ENCODE measurements at places on chromosomes 12 and 14.

DNA sequence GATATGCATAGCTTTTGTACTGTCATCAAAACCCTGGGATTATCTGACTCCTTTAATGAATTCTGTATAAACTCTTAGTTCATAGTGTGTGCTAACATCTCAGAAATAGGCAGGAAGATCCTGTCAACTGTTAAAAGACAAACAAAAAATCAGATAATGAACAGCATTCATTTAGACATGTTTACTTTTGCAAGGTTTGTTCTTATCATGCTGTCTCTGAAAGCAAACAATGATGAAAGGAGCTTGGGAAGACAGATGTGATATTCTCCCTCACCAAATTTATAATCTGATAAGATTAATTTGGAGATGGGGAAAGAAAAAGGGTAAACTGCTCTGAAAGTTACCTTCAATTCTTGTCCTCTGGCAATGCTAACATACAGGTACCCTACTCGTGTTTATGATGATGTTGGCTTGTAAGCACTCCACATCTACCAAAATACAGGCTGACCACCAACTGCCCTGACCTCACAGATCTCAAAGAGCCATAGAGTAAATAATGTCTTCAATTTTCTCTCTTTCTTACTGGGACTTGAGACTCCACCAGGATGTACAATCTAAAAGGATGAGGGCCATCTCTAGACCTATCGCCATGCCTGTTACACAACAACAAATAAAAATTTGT, 233.8 kb downstream of the SSPN start:
- DNase-seq = no peak

- DNase-seq = no peak
These were observed 160.6 kb downstream of the MYRFL start for GRCh38 chr12:69985656-69986055.

DNA sequence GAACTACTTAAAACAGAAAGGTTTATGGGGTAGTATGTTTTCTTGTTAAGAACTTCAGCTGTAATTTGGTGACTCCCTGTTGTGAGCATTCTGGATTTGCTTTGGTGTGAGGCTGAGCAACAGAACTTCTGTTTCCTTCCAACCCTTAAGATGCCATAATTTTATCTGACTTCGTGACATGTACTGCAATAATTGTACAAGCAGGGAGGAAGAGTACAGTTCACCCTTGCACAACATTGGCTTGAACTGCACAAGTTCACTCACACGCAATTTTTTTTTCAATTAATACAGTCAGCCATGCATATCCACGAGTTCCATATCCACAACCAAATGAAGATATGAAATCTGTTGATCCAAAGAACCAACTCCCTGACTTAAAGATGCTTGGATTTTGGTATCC, 42.9 kb upstream of the ANKS1B start:
- DNase-seq = no peak

- DNase-seq = no peak
These were observed 49.4 kb downstream of the VWF start for GRCh38 chr12:6074979-6075585.

GRCh38 chr12:47868041-47868440, 36.8 kb downstream of the VDR start:
- DNase-seq = no peak

DNA sequence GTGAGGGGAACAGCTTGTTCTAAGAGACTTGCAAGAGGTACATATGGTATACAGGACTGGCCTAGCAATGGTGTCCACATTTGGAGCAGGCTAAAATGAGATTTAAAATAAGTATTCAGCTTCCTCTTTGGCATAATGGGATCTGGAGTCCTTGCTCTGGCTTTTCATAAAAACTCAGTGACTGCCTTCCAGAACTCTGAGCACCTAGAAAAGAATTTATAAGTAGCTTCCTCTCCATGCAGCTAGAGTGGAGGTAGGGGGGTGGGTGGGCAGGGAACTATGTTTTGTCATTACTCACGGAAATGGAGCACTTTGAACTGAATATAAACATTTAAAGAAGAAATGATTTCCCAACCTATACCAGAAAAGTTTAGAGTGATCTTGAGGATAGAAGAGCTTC, 3.3 kb upstream of the C12orf71 start:
- no peak for DNase-seq

- no peak for DNase-seq
These were observed 58.8 kb upstream of the GPR68 start for GRCh38 chr14:91303091-91303923.

- no peak for DNase-seq
These were observed 8.3 kb downstream of the PROX2 start for GRCh38 chr14:74867673-74868072.

GRCh38 chr12:74482115-74482514, 55.5 kb upstream of the ATXN7L3B start:
- no peak for DNase-seq

- no peak for DNase-seq
These were observed 164.4 kb downstream of the CAND1 start for GRCh38 chr12:67433385-67434175.

DNA sequence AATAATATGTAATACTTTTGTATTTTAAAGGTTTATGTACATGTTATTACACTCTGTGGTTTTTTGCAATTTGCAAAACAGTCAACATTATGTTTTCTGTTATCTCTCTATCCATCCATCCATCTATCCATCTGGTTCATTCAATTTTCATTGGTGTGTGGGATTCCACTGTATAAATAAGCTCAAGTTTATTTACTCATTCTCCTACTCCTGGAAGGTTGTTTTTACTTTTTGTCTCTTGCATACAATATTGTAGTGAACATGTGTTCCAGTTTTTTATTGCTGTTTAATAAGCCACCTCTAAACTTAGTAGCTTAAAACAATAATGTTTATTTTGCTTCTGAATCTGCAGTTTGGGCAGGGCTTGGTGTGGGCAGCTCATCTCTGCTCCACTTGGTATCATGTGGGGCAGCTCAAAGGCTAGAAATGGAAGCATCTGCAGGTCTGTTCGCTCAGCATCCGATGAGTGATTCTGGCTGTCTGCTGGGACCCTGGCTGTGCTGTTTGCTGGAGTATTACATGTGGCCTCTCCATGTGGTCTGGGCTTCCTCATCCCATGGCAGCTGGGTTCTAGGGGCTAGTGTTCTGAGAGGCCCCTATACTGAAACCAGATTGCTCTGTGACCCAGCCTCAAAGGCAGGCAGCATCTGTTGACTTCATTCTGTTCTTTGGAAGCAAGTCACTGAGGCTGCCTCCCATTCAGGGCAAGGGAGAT, 98.8 kb downstream of the SLC25A47 start:
- no peak for DNase-seq

GRCh38 chr12:29945904-29946303, 162.2 kb upstream of the TMTC1 start:
- no peak for DNase-seq

DNA sequence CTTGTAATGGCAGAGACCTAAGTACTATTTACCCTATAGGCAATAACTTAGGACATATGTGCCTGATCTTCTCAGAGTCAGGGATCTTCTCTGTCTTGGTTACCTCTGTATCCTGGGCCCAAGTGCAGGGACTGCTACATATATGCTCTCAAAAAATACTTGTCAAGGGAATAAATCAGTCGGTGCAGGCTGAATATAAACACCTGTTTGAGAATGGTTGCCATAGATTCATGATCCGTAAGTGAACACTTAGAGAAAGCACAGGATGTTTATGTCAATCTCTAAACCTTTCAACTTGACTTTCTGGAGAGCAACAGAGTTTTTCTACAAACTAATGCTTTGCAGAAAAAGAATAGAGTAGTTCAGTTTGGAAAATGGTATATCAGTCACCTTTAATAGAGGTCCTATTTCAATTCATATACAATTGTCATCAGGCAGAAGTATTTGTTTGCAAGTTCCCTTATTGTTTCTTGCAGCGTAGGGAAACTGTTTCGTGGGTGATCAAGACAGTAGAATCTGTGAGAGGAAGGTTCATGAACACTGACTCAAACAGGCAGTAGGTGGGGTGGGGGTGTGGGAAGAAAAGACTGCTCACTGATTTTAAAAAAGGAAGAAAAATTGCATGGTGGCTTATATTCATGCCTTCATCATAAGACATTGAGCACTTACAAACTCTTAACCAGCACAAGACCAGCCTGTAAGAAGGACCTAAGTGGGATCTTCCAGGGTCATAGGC, 6.0 kb upstream of the UBE2N start:
- DNase-seq = no peak

DNA sequence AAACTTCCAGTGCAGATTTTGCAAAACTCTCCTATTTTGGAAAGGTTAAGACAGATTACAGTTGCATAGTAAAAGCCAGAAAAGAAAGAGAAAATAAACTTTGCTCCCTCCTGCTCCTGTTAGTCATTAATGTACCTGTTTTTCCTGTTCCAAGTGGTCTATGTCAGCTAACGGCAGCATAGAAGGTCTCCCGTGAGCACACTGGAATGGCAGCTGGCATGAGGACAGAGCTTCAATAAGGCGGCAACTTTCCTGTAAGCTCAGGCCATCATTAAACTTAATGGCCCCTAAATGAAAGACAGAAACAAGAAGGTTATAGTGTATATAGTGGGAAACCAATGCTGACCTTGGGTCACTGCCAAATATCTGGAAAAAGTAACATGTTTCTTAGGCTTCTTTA, 16.0 kb downstream of the EIF2B2 start:
- DNase-seq = no peak

DNA sequence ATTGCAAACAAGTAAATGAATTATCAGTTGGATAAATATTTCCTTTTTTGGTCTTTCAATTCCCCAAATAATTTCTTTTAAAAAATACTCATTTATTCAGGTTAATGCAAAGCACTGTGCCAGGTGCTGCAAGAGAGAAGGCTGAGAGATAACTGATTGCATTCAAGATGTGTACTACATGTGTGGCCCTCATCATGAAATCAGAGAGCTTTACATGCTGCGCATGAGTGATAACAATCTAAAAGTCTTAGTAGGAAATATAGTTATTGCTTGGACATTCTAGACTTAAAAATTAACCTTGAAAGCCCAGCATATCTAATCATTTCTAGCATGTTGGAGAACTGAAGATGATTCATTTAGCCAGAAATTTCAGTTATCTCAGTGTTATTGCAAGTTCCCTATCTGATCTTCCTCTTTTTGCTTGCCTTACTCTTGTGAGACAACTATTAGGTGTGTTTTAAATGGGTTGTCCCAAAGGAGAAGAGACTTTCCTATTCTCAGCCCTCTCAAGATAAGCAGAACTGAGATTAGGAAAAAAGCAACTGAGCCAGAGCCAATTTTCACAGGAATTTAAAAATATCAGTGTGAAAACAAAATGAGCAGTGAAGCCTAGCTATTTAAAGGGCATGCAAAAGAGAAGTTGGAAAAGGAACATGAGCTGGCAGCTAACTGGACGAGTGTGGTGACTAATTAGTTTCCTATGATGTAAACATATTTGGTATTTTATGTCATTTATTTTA, 60.9 kb downstream of the PLEKHA5 start:
- DNase-seq = no peak

DNA sequence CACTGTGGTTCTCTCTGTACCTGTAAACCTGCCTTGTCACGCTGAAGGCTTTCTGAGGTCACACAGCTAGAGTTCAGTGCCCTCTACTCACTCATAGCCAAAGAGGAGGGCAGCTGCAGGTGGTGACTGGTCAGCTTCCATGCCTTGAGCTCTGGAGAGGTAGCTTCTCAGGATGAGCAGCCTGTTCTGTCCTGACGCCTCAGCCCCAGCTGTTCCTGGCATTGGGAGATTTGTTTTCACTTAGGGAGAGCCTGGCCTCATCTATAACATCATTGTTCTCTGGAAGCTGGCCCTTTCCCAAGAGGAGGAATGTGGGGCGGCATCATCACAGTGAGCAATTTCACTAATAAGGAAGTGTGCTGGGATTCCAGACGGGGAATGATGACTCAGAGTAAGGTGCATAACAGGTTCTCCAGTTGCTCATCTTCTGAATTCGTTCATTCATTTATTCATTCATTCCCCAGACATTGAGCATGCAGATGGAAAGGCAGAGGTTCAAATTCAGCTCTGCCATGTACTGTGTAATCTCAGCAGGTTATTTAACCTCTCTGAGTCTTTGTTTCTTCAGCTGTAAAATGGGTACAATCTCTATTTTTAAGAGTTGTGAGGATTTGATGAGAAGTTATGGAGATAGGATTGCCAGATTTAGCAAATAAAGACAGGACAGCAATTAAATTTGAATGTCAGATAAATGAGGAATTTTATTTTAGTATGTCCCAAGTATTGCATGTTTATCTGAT, 255.8 kb upstream of the CRY1 start:
- DNase-seq = no peak

DNA sequence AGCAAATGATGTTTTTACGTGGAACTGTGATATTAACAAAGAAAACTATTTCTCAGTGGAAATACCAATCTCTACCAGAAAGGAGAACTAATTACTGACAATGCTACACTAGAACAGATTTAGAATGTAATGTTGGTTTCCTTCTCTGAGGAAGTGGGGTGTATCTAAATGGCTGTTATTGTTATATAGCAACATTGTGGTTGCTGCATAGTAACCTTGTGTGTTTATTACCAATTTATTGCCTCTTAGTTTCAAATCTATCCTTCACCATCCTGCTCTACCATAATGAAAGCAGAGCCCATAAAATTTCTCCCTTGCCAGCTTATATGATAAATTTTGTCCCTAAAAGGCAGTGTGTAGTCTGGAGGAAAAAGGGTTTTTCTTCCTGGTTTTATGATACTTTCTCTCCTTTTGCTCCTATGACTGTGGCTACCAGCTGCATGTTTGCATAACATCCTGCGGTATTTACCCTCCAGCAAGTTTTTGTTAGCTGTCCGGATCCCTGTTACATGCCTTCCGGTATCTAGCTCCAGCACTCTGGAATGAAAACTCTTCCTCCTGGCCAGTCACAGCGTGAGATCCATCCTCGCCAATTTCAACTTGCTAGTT, 5.7 kb upstream of the KLRK1 start:
- no peak for DNase-seq

DNA sequence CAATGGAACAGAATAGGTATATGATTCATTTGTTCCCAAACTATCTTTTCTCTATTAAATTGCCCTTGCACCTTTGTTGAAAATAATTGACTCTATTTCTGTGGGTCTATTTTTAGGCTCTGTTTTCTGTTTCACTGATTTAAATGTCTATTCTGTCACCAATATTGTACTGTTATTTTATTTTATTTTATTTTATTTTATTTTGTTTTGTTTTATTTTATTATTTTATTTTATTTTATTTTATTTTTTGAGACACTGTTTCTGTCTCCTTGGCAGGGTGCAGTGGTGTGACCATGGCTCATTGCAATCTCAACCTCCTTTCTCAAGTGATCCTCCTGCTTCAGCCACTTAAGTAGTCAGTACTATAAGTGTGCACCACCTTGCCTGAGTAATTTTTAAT, 34.9 kb downstream of the OR4N2 start:
- DNase-seq = no peak

DNA sequence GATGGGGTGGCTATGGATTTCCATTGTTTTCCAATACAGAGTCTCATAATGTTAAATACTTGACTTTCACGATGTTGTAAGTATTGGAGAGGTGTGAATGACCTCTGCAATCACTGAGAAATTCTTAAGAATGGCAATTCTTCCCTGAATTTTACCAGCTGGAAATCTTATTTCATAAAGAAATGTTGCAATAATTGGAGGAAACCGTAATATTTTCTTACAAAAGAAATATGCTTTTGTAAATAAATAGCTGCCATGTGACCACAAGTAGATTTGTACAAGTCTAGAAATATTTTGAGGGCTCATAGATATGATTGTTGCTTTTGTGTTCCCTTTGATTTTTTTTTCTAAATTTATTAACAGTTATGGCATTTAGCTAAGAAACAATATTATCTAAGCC, 308.7 kb upstream of the ATP2B1 start:
- no peak for DNase-seq

GRCh38 chr12:117874842-117875434, 93.9 kb downstream of the KSR2 start:
- DNase-seq = no peak

All from vagina (tissue), 2 donors.